ENCODE measurements at places on chromosomes 1 and 21.
A peak's percentile ranks its signal among the peaks of the same experiment; 100 is the strongest.

DNA sequence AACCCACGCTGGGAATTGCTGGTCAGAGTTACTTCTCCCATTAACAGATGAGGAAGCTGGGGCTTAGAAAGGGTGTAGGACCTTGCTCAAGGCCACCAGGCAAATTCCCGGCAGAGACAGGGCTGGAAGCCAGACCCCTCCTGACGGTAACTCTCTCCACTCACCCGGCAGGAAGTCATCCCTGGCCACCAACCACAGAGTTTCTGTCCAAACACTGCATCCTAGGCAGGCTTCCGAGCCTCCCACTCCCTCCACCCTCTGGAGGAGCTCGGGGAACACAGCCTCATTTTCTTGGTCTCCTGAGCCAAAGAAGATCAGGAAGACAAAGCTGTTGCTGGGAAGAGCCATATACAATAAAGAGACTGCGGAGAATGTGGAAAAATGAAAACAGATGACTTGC lies 25.0 kb upstream of the ZNF436 start:
- peak; percentile 57 for DNase-seq

DNA sequence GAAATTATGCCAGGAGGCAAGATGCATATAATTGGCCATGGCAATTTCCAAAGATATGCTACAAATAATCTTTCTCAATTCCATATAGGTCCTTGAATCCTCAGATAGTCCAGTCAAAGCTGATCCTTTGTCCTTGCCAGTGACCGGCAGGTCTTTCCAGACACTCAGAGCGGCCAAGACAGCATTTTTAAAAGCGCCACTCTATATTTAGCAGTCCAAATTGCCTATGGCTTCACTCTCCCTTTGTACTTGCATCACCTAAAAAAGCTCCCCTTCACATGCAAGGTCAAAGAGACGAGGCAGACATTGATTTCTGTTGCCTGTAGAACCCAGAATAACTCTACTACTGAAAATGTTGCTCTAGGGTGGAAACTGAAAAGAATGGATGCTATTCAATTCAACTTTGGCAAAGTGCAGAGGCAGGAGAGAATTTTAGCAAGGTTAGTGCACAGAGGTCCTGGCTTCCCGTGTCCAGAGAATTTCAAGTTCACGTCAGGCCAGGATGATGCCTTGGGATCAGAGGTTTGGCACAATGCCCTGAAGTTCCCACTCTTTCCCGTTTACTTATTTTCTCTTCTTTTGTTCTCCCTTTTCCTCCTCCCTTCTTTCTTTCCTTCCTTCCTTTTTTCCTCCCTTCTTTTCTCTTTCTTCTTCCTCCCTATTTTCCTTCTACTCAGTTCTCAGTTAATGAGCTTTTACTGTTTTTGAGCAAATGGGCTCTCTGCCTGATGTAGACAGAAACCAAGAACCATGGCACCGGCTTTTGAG lies 108.5 kb downstream of the KCNK1 start:
- DNase-seq: no peak

DNA sequence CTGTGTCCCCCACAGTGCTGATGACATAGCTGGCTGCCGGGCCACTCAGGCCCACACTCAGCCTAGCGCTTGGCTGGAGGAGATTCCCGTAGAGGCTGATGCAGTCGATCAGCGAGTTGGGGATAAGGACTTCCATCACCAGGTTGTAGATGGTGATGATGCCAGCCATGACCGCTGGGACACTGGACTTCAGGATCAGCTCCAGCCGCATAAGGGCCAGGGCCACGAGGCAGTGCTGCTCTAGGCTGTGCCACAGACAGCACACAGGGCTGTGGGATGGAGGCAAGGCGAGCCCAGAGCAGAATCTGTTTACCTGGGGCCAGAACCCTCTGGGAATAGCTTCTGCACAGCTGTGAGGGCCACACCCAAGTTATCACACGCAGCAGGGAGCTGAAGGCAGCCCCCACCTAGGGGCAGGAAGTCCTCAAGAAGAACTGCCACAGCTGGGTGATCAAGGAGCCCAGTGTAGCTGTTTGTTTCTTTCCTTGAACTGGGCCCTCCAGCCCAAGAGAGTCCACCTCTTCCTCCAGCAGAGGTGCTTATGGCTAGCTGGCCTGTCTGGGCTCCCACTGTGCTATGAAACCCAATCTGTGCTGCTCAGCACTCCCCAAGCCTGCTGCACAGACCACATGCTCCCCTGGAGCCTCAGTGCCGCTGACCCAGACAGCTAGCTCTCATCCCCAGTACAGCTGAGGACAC lies 6.2 kb downstream of the SLC2A1 start:
- peak; percentile 68 for DNase-seq

- peak; percentile 84 for DNase-seq
Measured at GRCh38 chr1:29271724-29272123, 35.4 kb downstream of the PTPRU start.

- no peak for DNase-seq
Measured at GRCh38 chr1:214440219-214440965, 111.0 kb downstream of the PTPN14 start.

- no peak for DNase-seq
Measured at GRCh38 chr1:195789321-195789720, 818.9 kb downstream of the KCNT2 start.

DNA sequence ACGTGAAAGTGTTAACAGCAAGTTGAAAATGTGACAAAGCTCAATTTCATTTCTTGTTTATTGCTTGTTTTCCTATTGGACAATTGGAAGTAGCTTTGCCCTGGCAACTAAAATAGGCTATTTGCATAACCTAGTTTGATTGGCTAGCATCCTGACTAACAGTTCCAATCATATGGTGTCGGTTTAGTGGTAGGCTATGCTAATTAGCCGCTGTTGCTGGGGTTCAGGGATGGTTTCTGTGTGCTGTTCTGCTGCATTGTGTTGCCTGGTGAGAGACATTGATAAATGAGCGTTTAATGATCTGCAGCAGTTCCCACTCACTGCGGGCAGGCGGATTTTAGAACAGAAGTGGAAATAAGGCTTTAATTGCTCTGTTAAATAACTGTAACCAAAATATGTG lies 68.5 kb downstream of the DYRK1A start:
- DNase-seq: peak; percentile 93

GRCh38 chr1:64864018-64864940 lies 102.1 kb downstream of the JAK1 start:
- DNase-seq: no peak

GRCh38 chr1:85275701-85276214 lies 674 bp downstream of the BCL10 start:
- DNase-seq: no peak
